ENCODE measurements at places on chromosomes 3 and 15.

DNA sequence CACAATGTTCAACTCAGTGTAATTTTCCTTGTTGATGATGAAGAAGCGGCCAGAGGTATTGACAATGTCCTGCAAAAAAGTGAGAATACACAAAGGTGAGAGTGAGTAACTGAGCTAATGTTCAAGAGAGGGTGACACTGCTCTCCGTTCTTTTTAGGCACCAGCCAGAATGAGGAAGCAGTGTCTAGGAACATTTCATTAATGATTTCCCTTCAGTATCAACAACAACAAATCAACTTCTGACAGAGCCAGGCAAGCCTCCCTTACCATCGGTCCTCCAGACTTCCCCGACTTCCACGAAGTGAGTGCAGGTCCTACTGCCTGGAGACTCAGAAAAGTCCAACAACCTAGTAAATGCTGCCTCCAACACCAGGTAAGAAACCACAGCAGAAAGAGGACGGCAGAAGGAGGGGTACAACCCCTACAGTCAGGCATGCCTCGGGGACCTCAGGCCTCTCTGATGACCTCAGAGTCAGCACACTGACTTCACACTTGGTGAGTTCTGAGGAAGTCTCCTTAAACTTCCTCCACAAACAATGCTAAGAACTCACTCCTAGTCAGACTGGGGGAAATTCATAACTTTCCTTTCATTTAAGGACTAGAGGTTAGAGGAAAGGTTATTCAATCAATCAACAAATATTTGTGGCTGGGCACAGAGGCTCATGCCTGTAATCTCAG lies 62.7 kb downstream of the NPTN start:
- no peak for DNase-seq

DNA sequence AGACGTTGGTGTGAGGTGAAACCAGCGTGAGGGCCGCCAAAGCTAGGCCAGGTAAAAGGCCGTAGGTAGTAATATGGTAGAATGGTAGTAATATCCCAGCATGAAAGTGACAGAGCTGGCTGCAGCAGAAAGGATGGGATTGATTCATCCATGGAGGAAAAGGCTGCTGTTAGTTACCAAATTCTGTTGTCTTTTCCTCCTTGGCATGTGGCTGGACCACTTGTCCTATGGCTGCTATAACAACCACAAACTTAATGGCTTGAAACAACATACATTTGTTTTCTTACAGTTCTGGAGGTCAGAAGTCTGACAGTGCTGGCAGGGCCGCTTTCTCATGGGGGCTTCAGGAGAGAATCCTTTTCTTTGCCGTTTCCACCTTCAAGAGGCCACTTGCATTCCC lies 47.8 kb upstream of the CHST2 start:
- DNase-seq = no peak

DNA sequence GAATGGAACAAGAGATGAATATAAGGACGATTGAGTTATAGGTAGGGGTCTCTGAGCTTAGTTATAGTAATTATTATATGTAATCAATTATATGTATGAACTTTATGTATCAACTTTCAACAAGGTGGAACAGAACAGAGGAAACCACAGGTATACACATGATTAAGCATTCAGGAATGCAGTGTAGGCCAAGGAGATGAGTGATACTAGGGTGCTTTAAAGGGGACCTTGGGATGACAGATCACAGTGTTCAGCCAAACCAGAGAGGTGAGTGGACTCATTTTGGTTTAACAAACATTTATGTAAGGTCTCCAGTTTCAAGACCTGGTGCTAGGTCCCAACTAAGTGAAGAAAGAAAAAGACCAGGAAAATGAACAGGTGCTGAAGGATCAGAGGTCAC lies 895.5 kb downstream of the ROBO2 start:
- DNase-seq = no peak

DNA sequence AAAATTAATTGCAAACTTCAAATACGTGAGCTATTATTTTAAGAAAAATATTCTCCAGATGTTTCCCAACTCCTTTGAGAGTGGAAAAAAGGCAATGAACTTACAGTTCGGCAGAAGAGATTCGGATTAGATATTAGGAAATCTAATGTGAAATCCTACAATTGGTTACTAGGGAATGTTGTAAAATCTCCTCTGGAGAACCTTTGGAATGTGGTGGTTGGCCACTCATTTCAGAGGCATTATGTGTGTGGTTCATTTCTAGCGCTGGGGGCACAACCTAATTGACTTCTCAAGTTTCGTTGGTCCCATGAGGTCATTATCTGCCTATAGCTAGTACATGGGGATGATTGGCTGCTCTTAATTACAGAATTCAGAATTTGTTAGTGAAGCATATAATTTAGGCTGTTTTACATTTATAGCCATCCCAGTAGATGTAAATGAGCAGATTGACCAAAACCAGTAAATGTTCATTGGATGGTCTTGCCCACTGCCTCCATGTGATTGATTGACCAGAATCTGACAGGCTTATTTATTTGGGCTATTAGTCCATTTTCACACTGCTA lies 34.6 kb upstream of the CMSS1 start:
- no peak for DNase-seq

GRCh38 chr15:38073178-38073946 lies 138.9 kb downstream of the TMCO5A start:
- no peak for DNase-seq

- no peak for DNase-seq
Observed at GRCh38 chr3:114223143-114223542, 14.2 kb downstream of the ZNF80 start.

DNA sequence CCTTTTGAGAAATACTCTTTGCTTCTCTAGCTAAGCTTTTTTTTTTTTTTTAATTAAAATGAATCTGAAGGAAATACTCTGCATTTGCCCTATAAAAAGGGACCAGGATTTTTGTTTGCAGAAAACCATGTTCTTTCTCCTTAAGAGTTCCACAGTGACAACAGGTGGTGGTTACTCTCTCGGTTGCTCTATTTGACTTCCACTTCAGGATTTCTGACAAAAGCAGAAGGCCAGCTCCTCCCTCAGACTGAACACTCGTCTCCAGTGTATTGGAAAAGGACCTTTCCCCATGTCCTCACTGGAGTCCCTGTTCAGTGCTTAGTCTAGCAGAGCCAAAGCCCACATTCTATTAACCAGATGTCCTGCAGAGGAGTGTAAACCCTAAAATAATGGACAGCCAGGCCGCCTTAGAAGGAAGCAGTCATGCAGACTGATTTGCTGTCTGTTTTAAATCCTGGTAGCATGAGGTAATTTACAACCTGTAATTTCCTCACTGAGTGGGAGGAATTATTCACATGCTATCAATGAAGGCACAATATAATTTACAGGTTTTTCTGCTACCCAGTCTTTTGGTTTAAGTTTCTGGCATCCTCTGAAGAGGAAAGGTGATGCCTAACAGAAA lies 599.3 kb downstream of the PYDC2 start:
- DNase-seq = no peak

DNA sequence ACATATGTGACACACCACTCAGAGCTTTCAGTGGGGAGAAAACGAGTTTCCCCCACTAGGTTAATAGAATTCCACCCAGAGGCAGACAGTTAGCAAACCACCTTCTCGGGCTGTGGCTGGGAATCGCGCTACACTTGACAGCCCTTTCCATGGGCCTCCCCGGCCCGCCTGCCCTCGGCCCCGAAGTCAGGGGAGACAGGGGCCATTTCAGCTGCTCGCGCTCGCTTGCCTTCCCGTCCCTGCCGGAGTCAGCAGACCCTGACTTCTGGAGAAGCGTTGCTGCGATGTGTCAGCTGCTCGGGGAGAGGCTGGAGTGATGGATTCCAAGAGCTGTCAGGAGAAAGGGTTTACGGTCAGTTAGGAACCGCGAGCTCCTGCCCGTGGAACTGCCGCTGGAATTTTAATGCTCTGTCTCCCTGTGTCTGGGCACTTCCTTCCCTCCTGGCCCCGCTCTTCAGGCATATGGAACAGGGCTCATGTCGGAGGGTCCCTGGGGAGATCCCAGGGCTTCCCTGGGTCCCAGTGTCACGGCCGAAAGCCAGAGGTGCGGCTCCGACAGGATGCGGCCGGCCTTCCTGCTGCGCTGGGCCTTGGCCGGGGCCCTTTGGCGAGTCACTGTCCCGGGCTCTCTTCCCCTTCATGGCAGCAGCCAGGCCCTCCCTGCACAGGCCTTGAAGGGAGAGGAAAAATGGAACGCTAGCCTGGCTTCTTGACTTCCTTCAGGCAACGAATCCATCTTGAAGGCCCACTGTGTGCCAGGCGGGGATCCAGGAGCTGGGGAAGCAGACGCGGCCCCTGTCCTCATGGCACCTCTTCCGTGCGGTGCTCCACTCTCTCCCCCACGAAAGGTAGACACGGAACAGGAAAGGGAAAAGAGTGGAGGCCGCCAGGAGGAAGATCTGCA lies 38.4 kb upstream of the VPS8 start:
- no peak for DNase-seq

DNA sequence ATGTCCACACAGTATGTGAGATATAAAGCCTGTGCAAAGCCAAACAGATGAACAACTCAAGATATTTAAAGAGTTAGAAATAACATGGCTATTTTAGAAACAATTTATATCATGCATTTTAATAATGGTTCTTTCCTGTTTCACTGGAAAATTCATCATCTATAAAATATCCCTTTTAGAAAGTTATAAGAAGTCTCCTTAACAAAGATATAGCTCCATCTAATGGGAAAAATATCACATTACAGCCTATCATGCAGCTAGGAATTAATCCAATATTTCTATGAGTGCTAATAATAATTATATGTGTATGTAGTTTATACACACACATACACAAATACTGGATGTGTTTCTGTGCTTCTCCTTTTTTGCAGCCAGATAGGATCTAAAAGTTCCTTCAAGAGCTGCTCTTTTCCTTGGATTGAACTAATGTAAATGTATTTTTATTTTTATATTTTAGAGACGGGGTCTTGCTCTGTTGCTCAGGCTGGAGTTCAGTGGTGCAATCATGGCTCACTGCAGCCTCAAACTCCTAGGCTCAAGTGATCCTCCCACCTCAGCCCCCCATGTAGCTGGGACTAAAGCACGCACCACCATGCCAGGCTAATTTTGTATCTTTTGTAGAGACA lies 21.6 kb downstream of the RPL22L1 start:
- no peak for DNase-seq

DNA sequence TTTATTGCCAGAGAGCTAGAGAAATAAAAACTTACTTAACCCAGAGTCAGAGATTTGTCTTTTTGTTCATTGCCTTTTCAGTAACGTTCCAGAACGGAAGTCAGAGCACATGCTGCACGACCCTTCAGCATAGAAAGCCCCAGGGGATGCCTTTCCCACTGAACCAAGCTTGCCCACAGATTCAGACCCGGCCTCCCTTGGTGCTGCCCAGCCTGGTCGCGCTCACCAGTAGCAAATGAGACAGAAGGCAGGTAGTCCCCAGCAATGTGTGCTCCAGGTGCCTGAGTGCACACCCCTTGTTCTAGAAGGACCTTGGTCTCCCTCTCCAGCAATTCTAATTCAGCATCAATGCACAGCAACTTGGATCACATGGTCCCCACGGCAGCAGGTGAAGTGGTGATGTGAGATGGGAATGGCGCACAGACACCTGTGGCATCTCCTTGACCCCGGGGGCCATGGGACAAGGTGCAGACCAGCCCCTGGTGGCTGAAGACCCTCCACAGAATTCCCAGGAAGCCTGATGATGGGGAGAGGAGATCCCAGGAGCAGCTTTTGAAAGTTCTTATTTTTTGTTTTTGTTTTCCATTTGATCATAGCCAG lies 91.8 kb upstream of the IQSEC1 start:
- no peak for DNase-seq

DNA sequence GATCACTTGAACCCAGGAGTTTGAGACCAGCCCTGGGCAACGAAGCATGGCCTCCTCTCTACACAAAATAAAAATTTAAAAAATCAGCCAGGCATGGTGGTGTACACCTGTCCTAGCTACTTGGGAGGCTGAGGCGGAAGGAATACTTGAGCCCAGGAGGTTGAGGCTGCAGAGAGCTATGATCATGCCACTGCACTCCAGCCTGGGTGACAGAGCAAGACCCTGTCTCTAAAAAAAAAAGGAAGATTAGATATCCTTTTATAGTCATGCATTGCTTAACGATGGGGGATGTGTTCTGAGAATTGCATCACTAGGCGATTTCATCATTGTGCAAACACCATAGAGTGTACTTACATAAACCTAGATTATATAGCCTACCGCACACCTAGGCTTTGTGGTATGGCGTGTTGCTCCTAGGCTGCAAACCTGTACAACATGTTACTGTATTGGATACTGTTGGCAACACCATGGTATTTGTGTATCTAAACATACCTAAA lies 12.6 kb downstream of the ALAS1 start:
- no peak for DNase-seq

GRCh38 chr15:67678993-67679392 lies 136.5 kb downstream of the MAP2K5 start:
- DNase-seq = no peak

DNA sequence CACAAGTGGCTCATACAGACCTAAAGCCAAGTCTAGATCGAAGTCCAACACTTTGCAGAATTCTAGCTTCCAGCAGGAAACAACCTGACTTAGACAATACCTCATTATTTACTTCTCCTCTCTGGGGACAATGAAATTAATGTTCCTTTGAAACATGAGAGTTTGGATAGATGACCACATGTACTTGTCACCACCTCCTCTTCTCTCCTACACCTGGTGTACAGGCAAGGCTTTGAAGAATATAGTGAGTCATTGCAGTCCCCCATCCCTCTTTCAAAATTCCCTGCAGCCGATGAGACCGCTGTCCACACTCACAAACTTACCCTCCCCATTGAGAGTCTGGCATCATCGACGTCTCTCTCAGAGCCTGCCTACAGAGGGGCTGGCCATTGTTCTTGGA lies 189.0 kb upstream of the HES1 start:
- no peak for DNase-seq

DNA sequence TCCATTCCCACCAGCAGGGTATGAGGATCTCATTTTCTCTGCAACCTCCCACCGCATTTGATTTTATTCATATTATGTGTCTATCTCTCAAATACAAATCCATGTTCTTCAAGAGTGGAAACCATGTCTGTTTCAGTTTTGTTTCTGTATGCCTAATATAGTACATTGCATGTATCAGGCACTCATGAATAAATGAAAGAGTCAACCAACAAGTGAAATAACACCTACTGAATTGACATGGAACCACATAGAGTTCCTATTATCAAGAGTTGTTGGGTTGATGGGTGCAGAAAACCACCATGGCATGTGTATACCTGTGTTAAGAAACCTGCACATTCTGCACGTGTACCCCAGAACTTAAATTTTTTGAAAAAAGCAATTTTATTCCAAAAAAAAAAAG lies 466.8 kb downstream of the LPP start:
- DNase-seq = no peak

DNA sequence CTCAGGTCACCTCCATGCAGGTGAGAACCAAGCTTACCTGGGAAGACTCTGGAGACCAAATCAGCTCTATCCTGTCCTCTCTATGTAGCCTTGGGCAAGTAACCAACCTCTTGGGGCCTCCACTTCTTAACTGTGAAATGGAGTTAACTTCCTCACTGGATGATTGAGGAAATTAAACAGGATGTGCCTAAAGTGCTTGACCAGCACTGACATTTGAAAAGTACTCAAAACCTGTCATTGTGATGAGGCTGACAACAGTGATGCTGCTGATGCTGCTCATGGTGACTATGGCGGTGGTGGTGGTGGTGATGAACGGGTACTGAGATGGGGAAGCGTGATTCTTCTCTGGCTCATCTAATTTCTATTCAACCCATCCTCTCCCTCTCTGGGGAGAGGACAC lies 22.3 kb downstream of the VIPR1 start:
- DNase-seq = no peak

- no peak for DNase-seq
Observed at GRCh38 chr3:55474213-55474632, 12.9 kb downstream of the WNT5A start.

GRCh38 chr3:15272426-15273196 lies 59.8 kb downstream of the SH3BP5 start:
- no peak for DNase-seq

GRCh38 chr3:45946875-45947274 lies 3.6 kb downstream of the CXCR6 start:
- no peak for DNase-seq

- no peak for DNase-seq
Observed at GRCh38 chr3:65864357-65864904, 174.3 kb downstream of the MAGI1 start.
